ENCODE measurements at places on chromosomes 2 and 18.

- DNase-seq: peak; percentile 47
These were observed 429.6 kb downstream of the PID1 start for GRCh38 chr2:228841475-228841874.

DNA sequence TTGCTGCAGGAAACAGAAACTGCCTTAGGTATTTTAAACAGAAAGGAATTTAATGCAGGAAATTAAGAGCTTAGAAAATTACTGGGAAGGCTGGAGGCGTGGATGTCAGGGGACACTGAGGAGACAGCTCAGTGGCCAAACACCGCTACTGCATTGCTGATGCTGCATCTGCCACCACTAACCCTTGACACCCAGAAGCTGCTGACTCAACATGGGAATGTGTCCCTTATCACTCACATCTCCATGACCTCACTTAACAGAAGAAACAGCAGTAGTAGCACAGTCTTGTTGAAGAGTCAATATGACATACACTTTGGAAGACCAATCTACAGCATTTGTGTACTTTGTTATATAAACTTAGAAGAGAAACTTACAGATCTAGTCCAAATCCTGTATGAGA is 906.1 kb downstream of the SLC4A3 start:
- DNase-seq: no peak

DNA sequence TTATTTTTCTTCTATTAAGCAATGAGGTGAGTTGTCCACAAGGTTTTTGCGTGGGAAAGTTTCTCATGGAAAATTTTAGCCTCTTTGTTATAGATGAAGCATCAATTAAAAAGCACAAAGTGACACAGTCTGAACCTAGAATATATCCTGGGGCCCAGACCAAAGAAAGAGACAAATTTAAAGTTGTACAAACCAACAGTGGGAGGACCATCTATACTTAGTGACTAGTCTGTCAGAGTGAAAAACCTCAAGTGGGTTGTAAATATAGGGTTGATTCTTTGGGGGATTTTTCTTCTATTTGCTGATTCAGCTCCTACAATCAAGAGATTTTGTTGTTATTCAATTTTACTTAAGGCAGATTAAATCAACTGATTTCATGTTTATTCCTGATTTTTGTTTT is 256.2 kb downstream of the SATB2 start:
- no peak for DNase-seq

GRCh38 chr2:189104934-189105333 is 74.6 kb downstream of the COL5A2 start:
- DNase-seq: no peak

- DNase-seq: no peak
These were observed 40.6 kb downstream of the PHLPP1 start for GRCh38 chr18:62755946-62756345.

- no peak for DNase-seq
These were observed 112.8 kb upstream of the EML6 start for GRCh38 chr2:54610700-54611099.

DNA sequence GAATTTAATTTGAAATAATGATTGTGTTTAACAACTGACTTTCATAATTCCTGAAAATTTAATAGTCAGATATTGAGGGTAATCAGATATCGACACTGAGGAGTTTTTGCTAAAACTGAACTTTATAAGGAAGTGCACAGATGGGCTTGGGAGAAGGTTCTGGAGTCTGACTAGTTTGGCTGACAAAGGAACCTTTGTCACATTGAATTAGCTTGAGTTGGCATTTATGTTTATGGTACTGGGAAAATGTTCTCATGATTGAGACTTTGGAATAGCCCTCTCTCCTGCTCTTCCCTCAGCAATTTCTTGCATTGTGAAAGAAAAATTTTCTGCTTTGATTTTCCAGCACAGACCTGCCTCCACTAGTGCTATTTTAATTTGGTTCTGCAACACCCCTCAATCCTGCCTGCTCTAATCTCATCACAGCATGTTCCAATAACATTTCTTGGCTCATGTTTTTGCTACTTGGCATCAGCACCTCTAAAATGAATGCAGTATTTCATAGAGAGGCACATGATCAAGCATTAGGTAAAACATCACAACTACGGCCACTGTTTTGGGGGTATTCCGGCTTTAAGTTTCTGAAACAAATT is 133.9 kb upstream of the FSHR start:
- DNase-seq: no peak

DNA sequence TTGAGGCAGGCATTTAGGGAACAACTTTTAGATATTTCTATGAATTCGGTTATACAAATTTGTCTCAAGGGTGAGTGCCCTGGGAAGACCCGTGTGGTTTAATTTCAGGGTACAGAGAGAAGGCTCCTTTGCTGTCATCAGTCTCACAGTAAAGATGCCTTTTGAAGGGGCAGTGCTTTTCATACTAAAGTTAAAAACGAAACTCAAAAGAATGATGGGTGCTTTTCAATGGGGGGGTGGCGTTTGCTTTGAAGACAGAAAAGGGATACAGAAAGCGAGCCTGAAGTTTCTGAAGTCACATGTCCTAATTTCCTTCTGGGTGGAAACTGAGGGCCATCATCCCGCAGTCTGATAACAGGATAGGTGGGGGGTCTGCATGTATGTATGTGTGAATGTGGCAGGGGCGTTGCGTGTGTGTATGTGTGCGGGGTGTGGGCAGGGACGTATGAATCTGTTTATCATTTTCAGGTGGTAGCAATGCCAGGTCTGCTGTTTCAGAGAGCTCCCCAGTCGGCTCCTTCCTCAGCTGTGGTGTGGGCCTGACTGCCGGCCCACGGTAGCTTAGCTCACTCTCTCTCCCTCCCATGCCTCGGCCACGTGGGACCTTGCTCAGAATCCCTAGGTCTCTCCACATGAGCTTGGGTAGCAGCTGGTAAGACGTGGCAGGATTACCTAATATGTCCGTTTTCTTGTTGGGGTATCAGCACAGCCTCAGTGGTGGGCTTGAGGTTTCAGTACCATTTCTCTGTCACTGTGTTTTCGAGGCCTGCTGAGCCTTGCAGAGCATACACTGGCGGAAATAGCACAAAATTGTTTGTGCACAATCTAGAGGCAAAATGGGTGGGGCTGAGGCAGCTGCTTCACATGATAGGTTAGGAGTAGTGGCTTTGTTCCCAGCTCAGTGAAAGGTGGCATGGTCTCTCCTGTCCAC is 32.7 kb downstream of the ARHGAP25 start:
- no peak for DNase-seq

GRCh38 chr2:176161825-176162626 is 4.9 kb downstream of the HOXD3 start:
- peak; percentile 78 for DNase-seq

GRCh38 chr2:227186751-227187150 is 22.3 kb downstream of the COL4A3 start:
- no peak for DNase-seq

- no peak for DNase-seq
These were observed 135.0 kb upstream of the ZNF804A start for GRCh38 chr2:184463102-184463865.

DNA sequence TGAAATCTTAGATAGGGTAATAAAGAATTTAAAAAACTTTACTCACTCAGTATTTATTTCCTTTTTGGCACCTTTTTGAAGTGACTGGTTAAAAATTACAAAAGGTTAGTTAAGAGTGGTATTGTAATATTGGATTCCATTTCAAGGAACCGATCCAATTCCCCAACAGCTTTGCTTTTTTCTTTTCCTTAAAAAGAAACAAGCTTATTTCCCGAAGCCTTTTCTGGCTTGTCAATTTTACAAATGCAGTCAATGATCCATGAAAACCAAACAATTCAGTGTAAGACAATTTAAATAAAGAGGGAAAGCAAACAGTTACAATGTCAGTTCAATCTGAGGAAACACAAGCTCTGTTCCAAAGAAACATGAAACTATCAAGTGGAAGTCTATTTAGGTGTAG is 200.2 kb downstream of the RIT2 start:
- no peak for DNase-seq

DNA sequence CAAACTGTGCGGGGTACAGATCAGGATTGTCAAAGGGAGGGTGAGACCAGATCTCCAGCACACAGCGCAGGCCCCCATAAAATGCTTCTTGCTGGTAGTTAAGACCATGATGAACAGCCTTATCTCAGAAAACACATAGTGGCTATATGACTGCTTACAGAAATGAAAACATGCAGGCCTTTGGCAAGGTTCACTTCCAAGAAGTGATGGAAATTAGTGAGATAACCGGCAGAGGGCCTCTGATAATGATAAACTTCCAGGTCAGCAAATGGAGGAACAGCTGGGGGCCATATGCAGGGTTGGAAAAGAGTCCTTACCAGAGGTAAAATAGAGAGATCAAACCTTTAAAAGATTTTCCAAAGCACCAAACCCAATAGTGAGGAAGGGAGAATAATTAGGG is 46.6 kb downstream of the CFAP221 start:
- no peak for DNase-seq

GRCh38 chr2:109471658-109472057 is 142.1 kb downstream of the SEPTIN10 start:
- DNase-seq: peak; percentile 8

GRCh38 chr2:46252891-46253659 is 44.1 kb upstream of the EPAS1 start:
- no peak for DNase-seq

DNA sequence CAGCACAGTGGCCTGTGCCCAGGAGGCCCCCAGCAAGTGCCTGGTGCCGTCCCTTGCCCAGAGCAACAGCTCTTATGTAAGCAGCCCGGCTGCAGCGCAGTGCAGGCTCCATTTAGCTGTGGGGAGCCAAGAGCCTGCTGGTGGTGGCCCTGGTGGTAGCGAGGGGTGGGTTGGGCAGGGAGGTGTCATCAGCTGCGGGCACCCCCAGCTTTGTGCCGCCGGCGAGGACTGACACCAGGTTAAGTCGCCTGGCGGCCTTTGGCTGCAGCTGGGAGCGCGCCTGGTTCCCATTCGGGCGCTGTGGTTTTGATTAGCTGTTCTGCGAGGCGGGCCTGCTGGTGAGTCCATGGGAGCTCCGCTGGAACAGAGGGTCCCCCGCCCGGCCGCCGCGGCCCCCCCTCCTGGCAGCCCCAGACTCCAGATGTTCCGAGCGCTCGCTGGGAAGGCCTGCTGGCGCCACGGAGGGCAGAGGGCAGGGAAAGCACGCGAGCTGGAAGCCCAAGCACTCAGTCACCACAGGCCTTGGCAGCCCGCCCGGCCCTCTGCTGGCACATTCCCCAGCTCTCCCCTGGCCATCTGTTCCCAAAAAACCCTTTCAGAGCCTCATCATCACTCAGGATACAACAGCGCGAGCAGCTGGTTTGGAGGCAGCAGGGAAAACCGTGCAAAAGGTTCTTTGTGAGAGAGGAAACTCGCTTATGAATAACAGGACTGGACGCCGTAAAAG is 18.4 kb downstream of the ATOH8 start:
- peak; percentile 99 for DNase-seq

- no peak for DNase-seq
These were observed 99.5 kb downstream of the TTC32 start for GRCh38 chr2:19802086-19802841.

DNA sequence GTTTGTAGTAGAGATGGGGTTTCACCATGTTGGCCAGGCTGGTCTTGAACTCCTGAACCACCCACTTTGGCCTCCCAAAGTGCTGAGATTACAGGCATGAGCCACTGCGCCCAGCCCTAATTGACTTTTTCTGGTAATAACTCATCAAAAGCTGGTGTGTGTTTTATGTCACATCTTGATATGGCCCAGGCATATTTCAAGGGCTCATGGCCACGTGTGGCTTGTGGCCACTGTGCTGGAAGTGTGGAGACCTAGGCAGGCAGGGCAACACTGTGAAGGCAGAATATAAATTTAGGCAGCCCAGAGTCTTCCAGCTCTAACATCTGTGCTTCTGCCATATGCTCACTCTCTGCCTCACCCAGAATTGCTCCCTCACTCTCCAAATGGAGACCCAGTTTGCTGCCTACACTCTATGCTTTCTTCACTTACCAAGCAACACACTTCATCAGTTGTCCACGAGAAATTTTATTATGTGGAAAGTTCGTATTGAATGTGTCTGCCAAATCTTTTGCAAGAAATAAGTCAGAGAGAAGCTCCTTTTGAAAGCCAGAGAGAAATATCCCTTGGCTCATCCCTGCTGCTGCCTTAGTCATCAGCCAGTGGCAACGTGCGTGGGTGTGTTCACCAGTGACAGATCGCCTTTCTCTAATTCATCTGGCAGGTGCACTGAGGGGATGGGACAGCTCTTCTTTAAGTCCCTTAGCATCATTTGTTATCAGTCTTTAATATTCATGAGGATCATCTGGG is 129.4 kb upstream of the CXCR4 start:
- no peak for DNase-seq

- no peak for DNase-seq
These were observed 45.6 kb upstream of the TMEM178A start for GRCh38 chr2:39620067-39620466.

DNA sequence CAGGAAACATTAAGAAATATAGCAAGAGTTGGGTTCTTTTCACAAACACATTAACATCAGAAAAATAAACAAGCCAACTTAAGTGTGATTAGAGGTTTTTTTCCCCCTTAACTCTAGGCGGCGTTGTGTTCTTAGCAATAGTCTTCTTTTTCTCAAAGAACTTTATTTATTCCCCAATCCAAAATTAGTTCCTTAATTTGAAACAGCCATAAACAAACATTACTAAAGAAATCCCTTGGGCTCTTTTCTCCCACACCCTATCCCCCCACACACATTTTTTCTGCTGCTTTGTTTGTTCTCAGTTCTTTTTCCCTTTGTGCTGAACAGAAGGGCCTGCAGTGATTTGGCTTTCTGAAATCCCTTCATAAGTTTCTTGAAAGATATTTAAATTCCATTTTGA is 13.2 kb upstream of the MYO1B start:
- peak; percentile 91 for DNase-seq

DNA sequence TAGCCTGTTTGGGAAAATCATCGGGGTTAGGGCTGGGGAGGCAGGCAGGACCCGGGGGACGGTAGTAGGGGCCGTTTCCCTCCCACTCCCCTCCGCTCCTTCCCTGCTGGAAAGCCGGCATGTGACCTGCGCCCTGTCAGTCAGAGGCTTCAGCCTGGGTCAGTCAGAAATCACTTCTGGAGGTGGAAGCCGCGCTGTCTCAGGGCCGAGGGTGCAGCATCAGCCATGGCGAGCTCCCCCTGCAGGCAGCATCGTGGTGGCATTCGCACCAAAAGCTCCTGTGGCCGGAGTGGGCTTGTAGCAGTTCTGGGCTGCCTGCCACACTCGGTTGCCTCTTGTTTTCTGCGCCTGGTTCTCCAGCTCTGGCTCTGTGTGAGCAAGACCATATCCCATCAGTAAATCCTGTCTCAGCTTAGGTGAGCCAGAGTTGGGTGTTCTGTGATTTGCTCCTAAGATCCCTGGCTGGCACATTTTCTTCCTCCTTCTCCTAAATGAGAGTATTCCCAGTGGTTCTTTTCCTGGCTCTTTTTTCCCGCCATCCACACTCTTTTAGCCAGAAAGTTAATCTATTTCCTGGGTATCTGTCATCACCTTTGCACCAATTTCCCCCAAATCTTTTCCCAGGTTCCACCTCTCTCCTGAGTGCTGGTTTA is 123.9 kb upstream of the CD302 start:
- peak; percentile 10 for DNase-seq

GRCh38 chr2:151619337-151619989 is 114.8 kb downstream of the NEB start:
- no peak for DNase-seq

- DNase-seq: no peak
These were observed 32.7 kb downstream of the ZFP36L2 start for GRCh38 chr2:43193652-43194120.

Data from skin of body (tissue), 3 donors.